ENCODE measurements at places on chromosomes 16 and 17.

DNA sequence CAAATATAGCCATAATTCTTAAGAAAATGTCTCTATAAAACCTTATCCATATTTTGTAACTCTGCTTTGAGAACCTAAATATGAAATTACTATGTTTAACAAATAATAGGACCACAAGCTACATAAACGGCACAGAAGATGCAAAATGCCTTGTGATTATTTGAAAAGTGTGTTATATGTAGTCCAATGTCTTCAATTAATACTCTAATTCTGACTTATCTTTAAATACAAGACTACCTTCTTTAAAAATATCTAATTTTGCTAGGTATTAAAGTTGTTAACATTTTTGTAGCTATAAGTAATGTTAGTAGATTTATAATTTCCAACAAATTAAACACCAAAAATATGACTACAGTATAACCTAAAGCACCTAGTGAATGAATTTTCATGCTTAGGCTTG is 17.0 kb downstream of the PSMD12 start:
- peaks cover 82% of the 10 kb centered on the region for H3K36me3 ChIP-seq
- no peak overlapping the region for H3K4me3 ChIP-seq
- no peak for DNase-seq
- no peaks in the 10 kb centered on the region for H3K4me1 ChIP-seq
- H3K27ac ChIP-seq: no peak overlapping the region

- peaks cover 48% of the 10 kb centered on the region for H3K36me3 ChIP-seq
- no peaks in the 10 kb centered on the region for H3K27me3 ChIP-seq
- no peaks in the 10 kb centered on the region for H3K4me1 ChIP-seq
- no peak for DNase-seq
- H3K27ac ChIP-seq: no peak overlapping the region
Observed at GRCh38 chr17:28675490-28675889, 13.5 kb downstream of the SUPT6H start.

DNA sequence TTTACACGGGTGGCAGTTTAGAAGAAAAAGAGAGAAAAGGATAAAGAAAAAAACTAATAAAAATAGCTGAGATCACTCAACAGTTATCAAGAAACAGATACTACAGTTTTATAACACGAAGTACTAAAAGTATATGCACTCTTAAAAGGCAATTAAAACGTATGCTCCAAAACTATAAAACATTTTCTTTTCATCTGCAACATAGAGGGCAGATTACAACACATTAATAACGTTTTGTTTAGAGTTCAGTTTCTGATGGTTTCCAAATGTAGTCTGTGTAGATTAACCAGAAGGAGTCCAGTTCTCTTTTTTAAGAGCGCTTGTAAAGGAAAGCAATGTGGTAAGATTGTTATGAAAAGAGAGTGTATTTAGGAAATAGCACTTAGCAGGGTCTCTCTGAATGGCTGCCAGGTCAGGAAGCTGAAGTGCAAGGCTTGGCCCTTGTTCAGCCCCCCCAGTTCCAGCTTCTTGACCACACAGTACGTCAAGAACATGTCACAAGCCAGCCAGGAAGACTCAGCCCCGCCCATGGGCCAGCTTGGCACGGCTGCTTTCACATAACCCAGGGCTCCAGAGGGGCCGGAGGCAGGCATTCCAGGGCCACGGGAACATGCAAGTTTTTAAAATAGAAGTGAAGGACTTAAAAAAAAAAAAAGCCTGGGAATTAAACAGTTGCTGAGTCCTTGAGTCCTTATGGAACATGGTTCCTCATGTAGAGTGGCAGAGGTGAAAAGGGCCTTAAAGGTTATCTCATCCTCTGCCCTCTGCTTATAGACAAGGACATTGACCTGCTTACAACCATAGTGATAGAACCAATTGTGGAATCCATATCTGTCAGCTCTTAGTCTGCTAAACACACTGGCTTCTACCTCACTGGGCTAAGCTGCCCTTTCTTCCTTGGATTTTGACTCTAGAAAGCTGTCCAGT is 147.4 kb upstream of the TBX2 start:
- no peak for DNase-seq
- H3K27ac ChIP-seq: no peak overlapping the region
- no peaks in the 10 kb centered on the region for H3K27me3 ChIP-seq
- no peaks in the 10 kb centered on the region for H3K36me3 ChIP-seq
- no peak overlapping the region for H3K4me3 ChIP-seq

- no peak overlapping the region for H3K27ac ChIP-seq
- H3K27me3 ChIP-seq: no peaks in the 10 kb centered on the region
- peaks cover 56% of the 10 kb centered on the region for H3K4me1 ChIP-seq
- DNase-seq: no peak
Observed at GRCh38 chr17:64219571-64219970, 43.5 kb downstream of the TEX2 start.

Measured in HepG2 (cell line).